H1 (cell line): ENCODE measurements at places on chromosomes 4 and X. TPM values are rescaled to one million over a fixed set of nuclear protein-coding genes. Genes with fewer than 3 reads are reported as not detected.

SHISA3 gene
- polyA plus RNA-seq, result 9.3 and 12.9 TPM in 2 replicates

BMPR1B gene
- polyA plus RNA-seq, result 0.13 and 0.14 TPM in 2 replicates

EDA gene
- 7.5 and 7.8 TPM in 2 replicates for polyA plus RNA-seq

BMP3 gene
- 0.02 TPM in 1 of 2 replicates, not detected in the other for polyA plus RNA-seq

TLR2 gene
- 0.67 and 1.3 TPM in 2 replicates for polyA plus RNA-seq

SH3BGRL gene
- 17.7 and 36.3 TPM in 2 replicates for polyA plus RNA-seq

ADGRG4 gene
- polyA plus RNA-seq, result not detected in 2 replicates

C4orf54 gene
- polyA plus RNA-seq, result not detected in 2 replicates

ZIC3 gene
- polyA plus RNA-seq, result 53.7 and 79.8 TPM in 2 replicates

SRPX gene
- polyA plus RNA-seq, result 7.2 and 7.6 TPM in 2 replicates

FAM156A gene
- polyA plus RNA-seq, result 11.7 and 16.0 TPM in 2 replicates

IRS4 gene
- 3.8 and 7.3 TPM in 2 replicates for polyA plus RNA-seq

CLDN34 gene
- 0.26 and 0.27 TPM in 2 replicates for polyA plus RNA-seq

PGAM4 gene
- polyA plus RNA-seq, result 0.54 and 0.57 TPM in 2 replicates

L1CAM gene
- 11.0 and 16.4 TPM in 2 replicates for polyA plus RNA-seq

ETFDH gene
- polyA plus RNA-seq, result 10.8 and 11.3 TPM in 2 replicates

GABRA4 gene
- 0.09 and 0.33 TPM in 2 replicates for polyA plus RNA-seq

CXorf49 gene
- not detected in 2 replicates for polyA plus RNA-seq

LONRF3 gene
- polyA plus RNA-seq, result 0.05 TPM in 1 of 2 replicates, not detected in the other
